Activated CD4-positive, alpha-beta memory T cell treated with anti-CD3 and anti-CD28 coated beads for 36 hours (primary cell): ENCODE measurements at places on chromosomes 11 and 22.
A peak's percentile ranks its signal among the peaks of the same experiment; 100 is the strongest.

- no peak overlapping the region for H3K27ac ChIP-seq
- no peaks in the 10 kb centered on the region for H3K27me3 ChIP-seq
- H3K4me3 ChIP-seq, result no peak overlapping the region
- no peak for DNase-seq
- no peaks in the 10 kb centered on the region for H3K36me3 ChIP-seq
Measured at GRCh38 chr11:35321532-35322317, 97.6 kb downstream of the SLC1A2 start.

GRCh38 chr11:46122945-46123715 lies 1.9 kb upstream of the PHF21A start:
- peaks cover 35% of the 10 kb centered on the region for H3K4me1 ChIP-seq
- peaks cover 4% of the 10 kb centered on the region for H3K36me3 ChIP-seq
- H3K27ac ChIP-seq, result no peak overlapping the region
- H3K4me3 ChIP-seq, result no peak overlapping the region

DNA sequence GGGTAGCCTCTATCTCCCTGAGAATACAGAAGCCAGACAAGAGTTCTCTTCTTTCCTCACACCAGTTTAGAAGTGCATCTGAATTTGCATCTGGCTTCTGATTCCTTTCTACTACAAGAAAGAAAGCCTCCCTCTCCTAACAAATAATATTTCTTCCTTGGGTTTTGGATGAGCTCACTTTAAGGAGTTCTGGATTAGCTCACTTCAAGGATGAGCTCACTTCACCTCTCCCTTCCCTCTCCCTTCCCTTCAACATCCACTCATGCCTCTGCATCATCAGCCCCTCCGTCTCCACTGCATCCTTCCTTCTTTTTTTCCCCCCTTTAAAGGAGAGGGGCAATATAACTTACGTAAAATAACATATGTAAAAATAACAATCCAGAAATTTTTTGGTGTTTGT lies 1.6 kb upstream of the MTNR1B start:
- H3K4me1 ChIP-seq, result peaks cover 5% of the 10 kb centered on the region
- peaks cover 7% of the 10 kb centered on the region for H3K27me3 ChIP-seq
- no peaks in the 10 kb centered on the region for H3K36me3 ChIP-seq
- no peak for DNase-seq
- H3K27ac ChIP-seq, result no peak overlapping the region

DNA sequence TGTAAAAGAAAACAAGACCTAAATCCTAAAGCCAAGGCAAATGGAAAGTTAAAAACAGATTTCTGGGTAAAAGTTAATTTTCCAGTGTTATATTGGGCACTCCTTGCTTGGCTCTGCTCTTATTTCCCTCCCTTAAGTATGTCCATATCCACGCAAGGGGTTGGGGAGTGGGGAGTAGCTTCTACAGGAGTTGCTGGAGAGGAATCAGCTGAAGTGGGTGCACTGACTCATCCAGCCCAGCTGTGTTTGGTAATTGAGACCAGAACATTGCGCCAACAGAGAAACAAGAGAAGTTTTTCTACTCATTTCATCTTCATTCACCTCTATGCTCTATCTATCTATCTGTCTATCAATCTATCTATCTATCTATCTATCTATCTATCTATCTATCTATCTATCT lies 298.4 kb upstream of the PDGFD start:
- no peak overlapping the region for H3K4me3 ChIP-seq
- no peaks in the 10 kb centered on the region for H3K27me3 ChIP-seq
- no peak for DNase-seq
- no peak overlapping the region for H3K27ac ChIP-seq

GRCh38 chr11:32365192-32365591 lies 70.1 kb downstream of the WT1 start:
- no peak for DNase-seq
- no peak overlapping the region for H3K27ac ChIP-seq
- no peaks in the 10 kb centered on the region for H3K4me1 ChIP-seq
- H3K27me3 ChIP-seq, result peaks cover 2% of the 10 kb centered on the region

DNA sequence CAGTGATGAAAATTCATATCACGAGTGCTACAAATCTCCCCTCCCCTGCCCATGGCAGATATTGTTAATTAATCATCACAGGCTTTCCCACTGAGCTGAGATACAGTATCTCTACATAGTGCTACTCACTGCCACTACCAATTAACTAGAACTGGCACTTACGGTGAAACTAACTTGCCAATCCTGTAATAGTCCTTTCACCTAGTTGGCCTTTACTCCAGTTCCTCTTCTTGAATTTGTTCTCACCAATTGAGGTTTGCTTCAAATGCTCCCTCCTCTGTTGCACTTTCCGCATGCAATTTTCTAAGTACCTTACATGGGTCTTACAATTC lies 11.9 kb upstream of the PRRG4 start:
- DNase-seq, result no peak
- peaks cover 8% of the 10 kb centered on the region for H3K27me3 ChIP-seq
- H3K4me1 ChIP-seq, result peaks cover 22% of the 10 kb centered on the region
- no peak overlapping the region for H3K4me3 ChIP-seq
- H3K27ac ChIP-seq, result no peak overlapping the region
- no peaks in the 10 kb centered on the region for H3K36me3 ChIP-seq

DNA sequence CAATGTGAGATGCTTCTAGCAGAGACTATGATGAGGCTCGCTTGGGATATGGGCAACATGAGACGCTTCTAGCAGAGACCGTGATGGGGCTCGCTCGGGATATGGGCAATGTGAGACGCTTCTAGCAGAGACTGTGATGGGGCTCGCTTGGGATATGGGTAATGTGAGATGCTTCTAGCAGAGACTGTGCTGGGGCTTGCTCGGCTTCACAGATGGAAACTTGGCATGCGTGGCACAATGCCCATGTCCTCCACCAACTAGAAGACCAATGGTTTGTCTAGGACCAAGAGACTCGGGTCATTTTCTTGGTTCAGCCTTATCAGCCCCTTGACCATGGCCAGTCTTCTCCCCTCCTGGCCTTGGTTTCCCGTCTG lies 7.1 kb downstream of the MYEOV start:
- DNase-seq, result no peak
- H3K27ac ChIP-seq, result no peak overlapping the region
- no peaks in the 10 kb centered on the region for H3K36me3 ChIP-seq
- H3K4me3 ChIP-seq, result no peak overlapping the region

DNA sequence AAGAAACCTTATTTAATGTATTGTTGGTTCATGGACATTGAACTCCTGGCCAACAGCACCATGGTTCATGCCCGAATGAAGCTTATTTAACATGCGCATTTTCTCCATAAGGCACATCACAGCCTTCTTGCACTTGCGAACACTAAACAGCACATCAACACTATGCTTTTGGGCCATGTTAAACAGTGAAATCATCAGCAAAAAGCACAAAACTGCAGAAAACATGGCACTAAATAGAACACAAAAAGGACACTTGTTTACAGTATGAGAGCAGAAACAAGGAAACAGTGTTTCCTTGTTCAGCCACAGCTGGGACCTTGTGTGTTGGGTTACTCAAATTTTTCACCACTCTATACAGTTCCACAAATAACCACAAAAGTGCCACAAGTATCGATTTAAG lies 122.3 kb downstream of the MSANTD4 start:
- DNase-seq, result no peak
- peaks cover 2% of the 10 kb centered on the region for H3K27me3 ChIP-seq
- no peak overlapping the region for H3K27ac ChIP-seq
- H3K36me3 ChIP-seq, result no peaks in the 10 kb centered on the region
- H3K4me1 ChIP-seq, result no peaks in the 10 kb centered on the region

DNA sequence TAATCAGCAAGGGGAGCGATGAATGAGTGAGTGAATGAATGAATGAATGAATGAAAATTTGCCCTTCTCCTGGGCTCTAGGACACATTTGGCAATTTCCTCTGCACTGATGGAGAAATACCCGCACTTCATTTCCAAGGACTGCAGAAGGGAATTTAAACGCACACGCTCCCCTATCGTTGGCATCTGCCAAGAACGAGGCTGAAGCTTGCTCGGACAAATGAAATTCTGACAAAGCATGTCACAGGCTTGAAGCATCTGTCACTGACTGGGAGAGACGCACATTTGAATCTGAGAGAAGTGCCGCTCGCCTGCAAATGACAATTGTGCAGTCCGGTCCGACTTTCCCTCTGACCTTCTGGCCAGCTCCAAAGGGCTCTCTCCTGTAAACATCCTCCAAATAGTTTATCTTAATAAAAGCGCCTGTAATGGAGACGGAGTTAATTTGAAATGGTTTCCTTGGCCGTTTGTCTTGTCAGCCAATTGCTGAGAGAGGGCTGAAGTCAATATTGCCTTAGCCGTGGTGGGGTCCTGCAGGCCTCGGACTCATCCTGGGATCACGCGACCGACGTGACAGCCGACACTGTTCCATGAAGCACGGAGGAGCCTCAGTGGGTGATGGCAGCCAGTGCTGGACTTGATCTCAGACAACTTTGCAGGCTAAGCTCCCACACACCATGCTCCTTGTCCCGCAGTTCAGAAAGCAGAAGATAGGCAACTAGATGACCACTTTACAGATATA lies 260.7 kb downstream of the MN1 start:
- H3K36me3 ChIP-seq, result no peaks in the 10 kb centered on the region
- no peak overlapping the region for H3K27ac ChIP-seq
- peaks cover 4% of the 10 kb centered on the region for H3K27me3 ChIP-seq

GRCh38 chr22:20219667-20220628 lies 48.2 kb downstream of the RTN4R start:
- H3K27me3 ChIP-seq, result peaks cover 2% of the 10 kb centered on the region
- H3K4me3 ChIP-seq, result no peak overlapping the region
- H3K4me1 ChIP-seq, result no peaks in the 10 kb centered on the region
- H3K36me3 ChIP-seq, result no peaks in the 10 kb centered on the region
- no peak overlapping the region for H3K27ac ChIP-seq
- DNase-seq, result no peak

- DNase-seq, result peak; percentile 54
- no peaks in the 10 kb centered on the region for H3K36me3 ChIP-seq
- no peak overlapping the region for H3K4me3 ChIP-seq
- peaks cover 60% of the 10 kb centered on the region for H3K4me1 ChIP-seq
- H3K27ac ChIP-seq, result peak overlapping the region; percentile 35
- no peaks in the 10 kb centered on the region for H3K27me3 ChIP-seq
Measured at GRCh38 chr11:44729713-44730112, 3.0 kb downstream of the TSPAN18 start.

DNA sequence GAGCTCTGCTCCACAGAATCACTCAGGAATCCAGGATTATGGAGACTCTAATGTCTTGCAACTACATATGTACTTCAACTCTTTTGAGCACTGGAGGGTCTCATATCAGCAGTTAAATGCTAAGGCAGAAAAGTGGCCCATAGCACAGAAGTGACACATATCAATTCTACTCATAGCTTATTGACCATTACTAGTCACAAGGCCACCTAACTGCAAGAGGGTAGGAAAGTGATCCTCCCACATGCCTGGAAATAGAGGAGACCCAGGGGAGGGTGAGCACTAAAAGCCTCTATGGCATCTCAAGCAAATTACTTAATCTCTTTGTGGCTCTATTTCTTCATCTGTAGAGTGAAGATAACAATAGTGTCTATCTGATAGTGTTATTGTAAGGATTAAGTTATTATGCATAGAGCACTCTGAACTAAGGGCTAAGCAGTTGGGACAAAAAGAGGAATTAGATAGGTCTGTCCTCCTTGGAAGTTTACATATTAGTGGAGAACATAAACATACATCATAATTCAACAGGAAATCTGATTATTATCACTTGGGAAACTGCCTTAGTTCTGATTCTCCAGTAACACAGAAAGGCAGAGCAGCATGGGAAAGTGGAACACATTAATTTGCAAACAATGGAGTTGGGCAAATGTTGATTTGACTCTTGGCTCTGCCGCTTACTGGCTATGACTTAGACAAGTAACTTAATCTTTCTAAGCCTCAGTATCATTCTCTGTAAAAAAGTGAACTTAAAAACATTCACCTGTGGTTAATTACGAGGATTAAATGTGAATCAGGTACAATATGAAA lies 25.1 kb upstream of the USP47 start:
- no peak for DNase-seq
- H3K27ac ChIP-seq, result no peak overlapping the region
- H3K4me1 ChIP-seq, result no peaks in the 10 kb centered on the region
